RPMI7951 (cell line): ENCODE measurements at places on chromosomes 13 and 19. TPM values are rescaled to one million over a fixed set of nuclear protein-coding genes. Genes with fewer than 3 reads are reported as not detected.

Gene KIR2DL3
- not detected in 2 replicates for total RNA-seq

Gene SMG9
- 17.0 and 39.3 TPM in 2 replicates for total RNA-seq

Gene PDS5B
- 13.9 and 16.3 TPM in 2 replicates for total RNA-seq

Gene C19orf38
- total RNA-seq: 0.36 TPM in 1 of 2 replicates, not detected in the other

Gene CYP2F1
- not detected in 2 replicates for total RNA-seq

Gene AP1M2
- 0.49 and 2.5 TPM in 2 replicates for total RNA-seq

Gene IGFL1
- not detected in 2 replicates for total RNA-seq

Gene SYCN
- total RNA-seq: not detected in 2 replicates

Gene C5AR1
- not detected in 2 replicates for total RNA-seq

Gene ZNF492
- total RNA-seq: 1.4 and 2.4 TPM in 2 replicates

Gene MRPS12
- 56.4 and 61.2 TPM in 2 replicates for total RNA-seq

Gene KLK7
- not detected in 2 replicates for total RNA-seq

Gene SLC17A7
- 0.84 and 1.9 TPM in 2 replicates for total RNA-seq

Gene SLITRK1
- under 0.01 and 0.12 TPM in 2 replicates for total RNA-seq

Gene PRR12
- 1.1 and 2.3 TPM in 2 replicates for total RNA-seq

Gene RASAL3
- 0.72 and 0.88 TPM in 2 replicates for total RNA-seq

Gene RNU6-9
- total RNA-seq: not detected in 2 replicates

Gene FGF21
- total RNA-seq: not detected in 2 replicates

Gene DBP
- 16.6 and 17.2 TPM in 2 replicates for total RNA-seq

Gene ZNF599
- 9.4 and 15.1 TPM in 2 replicates for total RNA-seq

Gene ZSCAN5B
- not detected in 2 replicates for total RNA-seq

Gene CA11
- total RNA-seq: 2.1 and 3.8 TPM in 2 replicates

Gene PDX1
- total RNA-seq: not detected in 2 replicates

Gene CD22
- total RNA-seq: 0.20 and 0.24 TPM in 2 replicates

Gene ZNF154
- not detected in 2 replicates for total RNA-seq

Gene TRPM4
- 8.3 and 9.7 TPM in 2 replicates for total RNA-seq

Gene LYPD5
- total RNA-seq: 0.24 and 0.59 TPM in 2 replicates

Gene FBXO27
- total RNA-seq: 0.10 TPM in 1 of 2 replicates, not detected in the other
